ENCODE measurements at places on chromosomes 16 and 17.

DNA sequence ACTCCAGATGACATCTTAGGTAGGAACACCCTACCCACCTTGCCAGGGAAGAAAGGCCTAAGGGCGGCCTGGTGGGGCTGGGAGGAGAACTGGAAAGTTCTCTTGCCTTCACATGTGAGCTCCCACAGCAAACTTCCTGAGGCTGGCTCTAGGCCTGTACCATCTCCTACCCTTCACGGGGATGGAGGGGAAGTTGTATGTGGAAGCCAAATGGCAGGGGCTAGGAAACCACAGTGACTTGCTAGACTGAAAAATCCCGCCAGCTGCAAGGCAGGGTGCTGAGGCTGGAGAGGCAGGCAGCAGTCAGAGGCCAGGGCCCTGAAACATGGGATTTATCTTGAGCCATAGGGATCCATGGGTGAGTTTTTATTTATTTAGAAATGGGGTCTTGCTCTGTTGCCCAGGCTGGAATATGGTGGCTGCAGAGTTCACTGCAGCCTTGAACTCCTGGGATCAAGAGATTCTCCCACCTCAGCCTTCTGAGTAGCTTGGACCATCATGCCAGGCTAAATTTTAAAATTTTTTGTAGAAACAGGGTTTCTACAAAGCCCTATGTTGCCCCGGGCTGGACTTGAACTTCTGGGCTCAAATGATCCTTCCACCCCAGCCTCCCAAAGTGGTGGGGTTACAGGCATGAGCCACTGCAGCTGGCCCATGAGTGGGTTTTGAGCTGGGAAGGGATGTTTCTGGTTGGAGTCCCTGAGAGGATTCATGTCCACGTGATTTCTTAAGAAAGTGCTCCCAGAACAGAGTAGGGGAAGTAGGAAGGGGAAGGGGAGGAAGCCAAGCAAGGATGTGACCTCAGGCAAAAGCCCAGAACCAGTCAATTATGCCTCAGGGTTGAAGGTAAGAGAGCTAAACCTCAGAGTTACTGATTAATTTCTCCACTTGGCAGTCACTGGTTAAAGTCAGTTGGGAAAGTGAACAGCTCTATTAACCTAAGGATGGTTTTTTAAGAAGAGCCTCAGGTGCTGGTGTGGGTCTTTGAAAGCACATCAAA lies 4.0 kb upstream of the KAT8 start:
- DNase-seq = peak; percentile 28

GRCh38 chr17:60586288-60586974 lies 13.6 kb upstream of the PPM1D start:
- no peak for DNase-seq

DNA sequence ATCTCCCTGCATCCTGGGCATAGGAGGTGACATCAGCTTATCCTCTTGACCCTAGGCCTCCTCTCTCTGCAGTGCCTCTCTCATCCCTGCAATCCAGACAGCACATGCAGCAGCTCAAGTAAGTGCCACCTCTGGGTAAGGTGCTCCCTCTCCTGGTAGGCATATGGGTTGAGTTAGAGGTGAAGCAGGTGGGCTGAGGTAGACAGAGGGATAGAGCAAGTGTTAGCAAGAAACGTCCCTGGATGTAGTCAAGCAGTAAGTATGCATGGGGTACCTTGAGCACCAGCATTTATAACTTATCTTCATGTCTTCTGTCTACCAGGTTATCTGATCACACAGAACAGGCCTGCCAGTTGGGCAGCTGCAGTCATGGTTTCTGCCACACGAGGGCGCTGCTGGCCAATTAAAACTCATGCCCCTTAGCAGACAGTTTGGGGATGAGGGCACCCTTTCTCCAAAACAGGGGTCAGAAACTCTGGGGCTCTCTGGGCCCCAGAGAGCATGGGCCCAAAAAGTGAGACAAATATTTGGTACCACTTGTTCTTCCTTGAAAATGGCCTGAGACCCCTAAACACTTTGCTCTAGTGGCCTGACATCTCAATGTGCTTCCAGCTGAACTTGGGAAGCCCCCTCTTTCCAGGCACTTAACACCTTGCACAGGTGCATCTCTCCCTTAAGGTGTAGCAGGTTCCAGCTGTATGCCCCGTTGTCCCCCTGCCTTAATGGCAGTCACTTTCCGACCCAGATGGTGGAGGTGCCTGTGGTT lies 59.8 kb downstream of the NEUROD2 start:
- peak; percentile 32 for DNase-seq

DNA sequence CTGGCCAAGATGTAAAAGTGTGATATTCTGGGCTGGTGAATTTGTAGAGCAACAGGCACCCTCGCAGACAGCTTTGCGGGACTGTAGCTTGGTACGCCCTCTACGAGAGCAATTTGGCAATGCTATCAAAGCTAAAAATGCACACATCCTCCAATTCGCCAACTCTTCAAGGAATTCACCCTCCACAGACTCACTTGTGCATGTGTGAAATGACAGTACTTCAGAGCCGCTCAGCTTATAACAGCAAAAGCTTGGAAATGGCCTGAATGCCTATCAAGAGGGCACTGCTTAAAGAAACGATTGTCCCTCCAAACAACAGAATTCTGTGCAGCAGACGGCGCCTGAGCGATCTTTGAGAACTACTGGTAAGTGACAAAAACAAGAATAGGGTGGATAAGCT lies 130.8 kb downstream of the SDK2 start:
- no peak for DNase-seq

DNA sequence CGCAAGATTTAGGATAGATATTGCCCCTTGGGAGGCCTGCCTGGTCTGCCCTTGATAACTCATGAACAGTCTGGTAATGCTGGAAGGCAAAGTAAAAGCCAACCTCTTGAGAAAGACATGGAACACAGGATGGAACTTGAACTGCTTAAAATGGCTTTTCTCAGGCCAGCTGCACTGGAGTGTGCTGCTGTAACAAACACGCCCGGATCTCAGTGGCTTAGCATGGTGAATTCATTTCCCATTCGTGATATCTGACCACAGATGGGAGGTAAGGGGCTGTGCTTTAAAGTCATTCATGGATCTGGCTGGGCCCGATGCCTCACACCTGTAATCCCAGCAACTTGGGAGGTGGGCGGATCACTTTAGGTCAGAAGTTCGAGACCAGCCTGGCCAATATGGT lies 113.2 kb downstream of the WWOX start:
- DNase-seq = no peak

GRCh38 chr16:74462361-74462760 lies 41.1 kb upstream of the CLEC18B start:
- DNase-seq = no peak

Measured in SW480 (cell line).